AG20443 (cell line): ENCODE measurements at places on chromosomes 16 and 17.

DNA sequence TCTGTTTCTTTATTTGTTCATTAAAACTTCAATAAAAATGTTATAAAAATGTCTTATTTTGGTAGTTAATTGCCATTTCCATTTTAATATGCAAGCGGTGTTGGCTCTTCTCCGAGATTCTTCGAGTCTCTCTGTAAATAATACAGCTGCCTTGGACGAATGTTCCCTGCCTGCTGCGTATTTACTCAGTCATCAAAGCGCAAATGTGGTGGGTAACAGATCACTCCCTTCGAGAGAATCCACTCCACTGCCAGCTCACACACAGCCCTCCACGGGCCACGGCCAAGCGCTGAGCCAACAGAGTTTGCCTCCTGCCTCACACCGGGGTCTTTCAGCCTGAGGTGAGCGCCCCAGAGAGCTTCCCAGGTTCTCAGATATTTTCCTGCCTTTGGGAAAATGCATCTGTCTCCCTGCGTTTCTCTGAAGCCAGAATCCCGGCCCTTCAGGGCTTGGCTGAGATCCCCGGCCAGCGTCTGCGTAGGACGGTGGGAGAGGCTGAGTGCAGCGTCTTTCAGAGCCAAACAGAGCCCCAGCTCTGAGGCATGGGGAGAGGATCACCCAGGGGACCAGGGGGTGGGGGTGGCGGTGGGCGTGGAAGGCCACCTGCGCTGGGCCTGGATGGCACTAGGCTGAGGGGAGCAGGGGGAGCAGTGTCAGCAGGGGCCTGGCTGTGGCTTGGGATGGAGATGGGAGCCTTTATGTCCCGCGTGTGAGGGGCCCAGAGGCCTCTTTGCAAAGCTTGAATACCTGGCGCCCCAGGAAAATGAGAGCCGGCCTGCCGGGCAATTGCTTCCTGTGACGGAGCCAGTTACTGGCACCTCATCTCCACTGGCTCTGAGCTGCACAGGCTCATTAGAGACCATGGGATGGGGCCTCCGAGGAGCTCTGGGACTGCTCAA, 248.7 kb downstream of the RBFOX3 start:
- no peak for DNase-seq

DNA sequence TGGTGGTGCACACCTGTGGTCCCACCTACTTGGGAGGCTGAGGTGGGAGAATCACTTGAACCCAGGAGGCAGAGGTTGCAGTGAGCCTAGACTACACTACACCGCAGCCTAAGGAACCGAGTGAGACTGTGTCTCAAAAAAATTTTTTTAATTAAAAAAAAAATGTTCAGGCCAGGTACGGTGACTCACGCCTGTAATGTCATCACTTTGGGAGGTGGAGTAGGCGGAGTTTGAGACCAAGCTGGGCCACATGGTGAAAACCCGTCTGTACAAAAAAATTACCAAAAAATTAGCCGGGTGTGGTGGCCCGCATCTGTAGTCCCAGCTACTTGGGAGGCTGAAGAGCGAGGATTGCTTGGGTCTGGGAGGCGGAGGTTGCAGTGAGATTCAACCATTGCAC, 3.6 kb upstream of the FAM222B start:
- no peak for DNase-seq

DNA sequence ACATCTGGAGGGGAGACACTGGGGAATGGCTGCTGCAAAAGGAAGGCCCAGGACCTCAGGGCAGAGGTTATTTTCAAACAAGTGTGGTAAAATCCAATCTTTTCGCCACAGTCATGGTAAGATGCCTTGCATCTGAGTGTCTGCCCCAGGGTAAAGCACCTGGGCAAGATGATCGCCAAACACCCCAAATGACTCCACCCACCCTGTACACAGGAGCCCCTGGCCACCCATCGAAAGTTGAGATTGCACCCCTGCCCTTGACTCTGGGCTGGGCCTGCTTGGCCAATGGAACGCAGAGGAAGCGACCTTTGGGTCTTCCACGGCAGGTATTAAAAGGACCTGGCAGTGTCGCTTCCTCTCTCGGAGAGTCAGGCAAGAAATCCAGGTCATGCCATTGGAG, 88.8 kb downstream of the C16orf95 start:
- no peak for DNase-seq

DNA sequence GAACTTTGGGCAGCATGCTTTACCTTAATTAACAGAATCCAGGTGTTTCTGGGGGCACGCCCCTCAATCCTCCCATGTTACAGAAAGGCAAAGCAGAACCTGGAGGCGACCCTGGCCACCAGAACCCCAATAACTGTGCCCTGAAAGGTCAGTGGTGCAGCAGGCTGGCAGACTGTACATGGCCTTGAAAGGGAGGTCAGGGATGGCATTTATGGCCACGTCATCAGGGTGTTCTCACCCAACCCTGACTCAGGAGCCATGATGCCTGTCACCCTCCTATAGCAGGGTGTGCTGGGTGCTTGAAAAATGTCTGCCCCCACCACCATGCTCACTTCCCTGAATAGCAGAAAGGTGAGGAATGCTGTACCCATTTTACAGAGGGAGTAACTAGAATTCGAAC, 177.7 kb downstream of the TMEM132E start:
- no peak for DNase-seq

GRCh38 chr16:66972983-66973382, 11.9 kb downstream of the CES3 start:
- no peak for DNase-seq

- no peak for DNase-seq
These were observed 11.6 kb upstream of the GOSR2 start for GRCh38 chr17:46911311-46911710.

- DNase-seq, result no peak
These were observed 140.7 kb upstream of the PLCG2 start for GRCh38 chr16:81638286-81638945.

DNA sequence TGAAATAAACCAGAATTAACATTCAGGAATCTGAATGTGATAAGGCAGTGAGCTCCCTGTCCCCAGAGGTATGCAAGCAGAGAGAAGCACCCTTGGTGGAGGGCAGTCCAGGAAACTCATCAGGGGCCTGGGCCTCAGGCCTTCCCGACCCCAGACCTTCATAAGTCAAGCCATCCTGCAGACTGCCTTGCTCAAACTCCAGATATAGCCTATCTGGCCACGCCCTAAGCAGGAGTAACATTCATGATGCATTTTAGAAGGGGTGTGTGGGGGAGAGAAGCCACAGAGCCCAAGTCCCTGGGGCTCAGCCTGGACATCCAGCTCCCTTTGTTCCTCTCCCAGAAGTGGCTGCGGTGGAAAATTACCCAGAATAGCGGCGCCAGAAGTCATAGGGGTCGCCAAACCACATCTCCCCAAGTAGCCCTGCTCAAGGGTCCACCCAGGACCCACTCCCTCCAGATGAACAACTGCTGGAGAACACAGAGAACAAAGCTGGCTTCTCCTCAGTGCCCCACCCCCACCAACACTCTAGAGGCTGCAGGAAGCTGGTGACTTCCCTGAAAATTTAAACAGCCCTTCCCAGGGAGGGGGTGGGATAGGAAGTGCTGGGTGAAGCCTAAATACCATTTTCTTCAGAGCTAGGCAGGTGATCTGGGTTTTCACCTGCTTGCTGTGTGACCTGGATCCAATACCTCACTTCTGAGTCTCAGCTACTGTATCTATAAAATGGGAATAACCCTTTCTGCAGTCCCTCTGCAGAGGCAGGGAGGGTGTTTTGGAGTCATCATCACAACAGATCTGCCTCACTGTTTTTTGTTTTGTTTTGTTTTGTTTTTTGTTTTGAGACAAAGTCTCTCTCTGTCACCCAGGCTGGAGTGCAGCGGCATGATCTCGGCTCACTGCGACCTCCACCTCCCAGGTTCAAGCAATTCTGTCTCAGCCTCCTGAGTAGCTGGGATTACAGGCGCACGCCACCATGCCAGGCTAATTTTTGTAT, 1.5 kb upstream of the SREBF1 start:
- DNase-seq, result no peak

GRCh38 chr17:4476017-4476416, 22.7 kb upstream of the SPNS2 start:
- no peak for DNase-seq

GRCh38 chr17:64146418-64147109, 16.6 kb upstream of the ERN1 start:
- peak; percentile 58 for DNase-seq

DNA sequence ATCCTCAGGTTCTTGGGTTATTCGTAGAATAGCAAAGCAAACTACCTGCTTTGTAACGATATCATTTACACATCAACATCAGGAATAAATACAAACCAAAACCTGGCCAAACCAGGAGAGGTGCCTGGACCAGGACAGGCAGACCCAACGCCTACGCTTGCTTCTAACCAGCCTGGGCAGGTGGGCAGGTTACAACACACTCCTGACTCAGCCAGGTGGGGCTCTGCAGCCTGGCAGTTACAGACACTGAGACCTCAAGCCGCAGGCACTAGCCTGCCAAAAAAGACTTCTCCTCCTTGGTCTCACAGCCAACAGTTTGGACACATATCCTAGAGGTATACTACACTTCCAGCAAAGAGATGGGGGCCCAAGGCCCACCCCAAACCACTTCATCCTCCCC, 14.0 kb downstream of the ANKRD11 start:
- DNase-seq, result no peak

DNA sequence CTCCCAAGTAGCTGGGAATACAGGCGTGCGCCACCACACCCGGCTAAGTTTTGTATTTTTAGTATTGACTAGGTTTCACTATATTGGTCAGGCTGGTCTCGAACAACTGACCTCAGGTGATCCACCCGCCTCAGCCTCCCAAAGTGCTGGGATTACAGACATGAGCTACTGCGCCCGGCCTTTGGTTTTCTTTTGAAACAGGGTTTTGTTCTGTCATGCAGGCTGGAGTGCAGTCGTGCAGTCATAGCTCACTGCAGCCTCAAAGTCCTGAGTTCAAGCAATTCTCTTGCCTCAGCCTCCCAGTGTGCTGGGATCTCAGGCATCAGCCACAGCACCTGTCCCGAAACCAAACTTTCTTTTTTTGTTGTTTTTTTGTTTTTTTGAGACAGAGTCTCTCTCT, 25.1 kb downstream of the PRR11 start:
- DNase-seq, result no peak

- no peak for DNase-seq
These were observed 215.8 kb downstream of the CDH8 start for GRCh38 chr16:61820398-61820797.

DNA sequence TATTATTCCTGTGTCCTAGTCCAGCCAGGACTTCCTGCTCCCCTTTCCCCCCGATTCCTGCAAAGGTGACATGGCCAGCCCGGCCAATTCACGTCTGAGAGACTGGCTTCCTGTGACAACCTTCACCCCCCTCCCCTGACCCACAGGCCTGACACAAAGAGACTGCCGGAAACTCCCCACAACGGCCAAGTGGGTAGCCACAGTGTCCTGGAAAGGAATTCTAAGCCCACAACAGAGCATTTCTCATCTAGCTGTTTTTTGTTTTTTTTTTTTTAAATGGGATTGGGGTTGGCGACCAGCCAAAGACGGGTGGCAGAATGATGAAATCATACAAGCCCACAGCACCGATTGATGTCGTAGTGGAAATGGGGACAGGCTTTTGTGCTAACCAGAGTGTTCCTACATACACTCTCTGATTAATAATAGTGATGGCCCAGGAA, 2.8 kb upstream of the XAF1 start:
- DNase-seq, result peak; percentile 81

GRCh38 chr17:79777894-79778503, at the start of gene CBX2:
TSS of gene CBX2 (plus strand) at chr17:79778148. CDS start at chr17:79778236, 88 bp downstream.
- peak; percentile 100 for DNase-seq

DNA sequence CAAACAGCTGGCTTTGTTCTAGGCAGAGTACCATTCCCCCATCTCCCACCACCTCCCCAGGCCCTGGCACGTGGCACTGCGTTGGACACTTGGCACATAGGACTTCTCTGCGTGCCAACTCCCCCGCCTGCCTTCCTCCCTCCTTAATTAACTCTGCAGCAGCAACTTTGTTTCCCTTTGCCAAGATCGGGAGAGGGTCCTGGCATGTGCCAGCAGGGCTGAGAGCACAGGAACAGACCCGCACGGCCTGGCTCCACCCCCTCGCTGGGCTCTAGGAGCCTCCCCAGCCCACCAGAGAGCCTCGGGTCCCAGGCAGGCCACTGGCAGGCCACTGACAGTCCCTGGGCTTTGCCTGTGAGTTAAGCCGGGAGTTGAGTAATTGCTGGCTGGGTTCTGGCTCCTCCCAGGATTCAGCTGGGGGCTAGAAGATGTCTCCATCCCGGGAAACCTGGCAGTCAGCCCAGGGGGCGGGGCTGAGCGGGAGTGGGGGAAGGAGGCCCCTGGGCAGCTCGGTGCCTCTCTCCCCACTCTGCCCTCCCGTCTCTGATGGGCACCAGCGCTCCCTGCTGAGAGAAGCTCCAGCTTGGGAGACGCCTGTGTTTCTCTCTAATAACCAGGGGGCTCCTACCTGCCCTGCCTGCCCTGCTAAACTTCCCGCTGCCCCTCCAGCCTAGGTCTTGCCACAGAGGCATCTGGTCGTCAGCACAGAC, 224.0 kb upstream of the TNRC6C start:
- DNase-seq, result peak; percentile 86

GRCh38 chr17:66437476-66438026, 135.1 kb downstream of the PRKCA start:
- DNase-seq, result no peak

DNA sequence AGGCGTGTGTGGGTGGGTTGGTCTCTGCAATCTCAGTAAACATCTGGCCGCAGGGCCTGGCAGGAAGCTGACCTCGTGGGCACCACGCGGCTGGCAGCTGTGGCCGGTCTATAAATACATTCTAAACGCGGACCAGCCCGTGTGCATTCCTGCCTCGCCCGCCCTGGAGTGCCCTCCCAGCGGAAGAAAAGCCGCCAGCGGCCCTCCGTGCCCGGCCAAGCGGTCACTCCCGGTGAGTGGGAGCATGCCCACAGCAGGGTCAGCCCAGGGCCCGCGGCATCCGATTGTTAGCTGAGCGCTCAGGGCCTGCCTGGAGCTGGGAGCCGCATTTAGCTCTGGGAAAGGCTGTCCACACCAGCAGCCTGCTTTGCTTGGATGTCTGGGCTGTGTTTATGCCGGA, 10.3 kb downstream of the ZNF469 start:
- DNase-seq, result peak; percentile 63

DNA sequence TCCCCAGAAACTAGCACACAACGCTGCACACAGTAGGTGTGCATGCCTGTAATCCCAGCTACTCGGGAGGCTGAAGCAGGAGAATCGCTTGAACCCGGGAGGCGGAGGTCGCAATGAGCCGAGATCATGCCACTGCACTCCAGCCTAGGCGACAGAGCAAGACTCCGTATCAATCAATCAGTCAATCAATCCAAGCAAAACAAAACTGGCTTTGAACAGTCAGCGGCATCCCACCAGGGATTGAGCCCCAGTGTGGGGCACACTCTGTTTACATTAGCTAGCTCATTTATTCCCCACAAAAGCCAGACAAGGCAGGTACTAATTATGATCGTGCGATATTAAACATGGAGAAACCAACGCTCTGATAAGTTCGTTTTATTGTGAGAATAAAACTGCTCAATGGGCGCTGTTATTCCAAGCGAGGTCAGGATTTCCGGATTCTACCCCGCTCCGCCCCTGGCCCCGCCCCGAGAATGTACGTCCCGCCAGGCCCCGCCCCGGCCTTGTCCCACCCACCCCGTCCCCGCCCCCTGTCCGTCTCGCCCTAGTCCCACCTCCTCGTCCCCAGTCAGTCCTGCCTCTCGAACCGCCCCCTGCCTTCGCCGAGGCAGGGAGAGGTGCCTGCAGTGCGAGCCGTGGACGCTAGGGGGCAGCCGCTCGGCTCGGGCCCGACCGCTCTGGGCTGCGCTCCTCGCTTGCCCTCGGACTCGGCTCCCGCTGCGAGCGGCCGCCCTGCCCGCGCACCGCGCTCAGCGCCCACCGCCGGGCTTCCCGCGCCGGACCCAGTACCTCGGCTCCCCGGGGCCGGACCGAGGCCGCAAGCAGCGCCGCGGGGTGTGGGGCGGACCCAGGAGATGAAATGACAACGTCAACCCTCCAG, at the start of gene VPS4A:
VPS4A (plus strand) TSS at position 698 of the 880 bp plus-strand sequence; CDS start at position 860, 162 bp downstream.
- peak; percentile 99 for DNase-seq
